ENCODE measurements at places on chromosomes 4 and X.

DNA sequence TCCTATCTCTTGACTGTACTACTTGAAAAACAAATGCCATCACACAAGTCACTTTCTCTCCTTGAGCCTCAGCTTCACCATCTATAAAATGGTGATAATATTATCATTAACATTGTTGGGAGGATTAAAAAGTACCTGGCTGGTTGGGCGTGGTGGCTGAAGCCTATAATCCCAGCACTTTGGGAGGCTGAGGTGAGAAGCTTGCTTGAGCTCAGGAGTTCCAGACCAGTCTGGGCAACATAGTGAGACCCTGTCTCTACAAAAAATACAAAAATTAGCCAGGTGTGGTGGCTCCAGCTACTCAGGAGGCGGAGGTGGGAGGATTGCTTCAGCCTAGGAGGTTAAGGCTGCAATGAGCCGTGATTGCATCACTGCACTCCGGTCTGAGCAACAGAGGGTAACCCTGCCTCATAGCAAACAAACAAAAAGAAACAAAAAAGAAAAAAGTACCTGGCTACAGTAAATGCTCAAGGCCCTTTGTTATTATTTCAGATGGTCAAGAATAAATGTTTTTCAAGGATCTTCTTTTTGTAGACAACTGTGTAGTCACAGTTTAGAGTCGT lies 120.3 kb downstream of the CHRNA9 start:
- no peak for DNase-seq

- DNase-seq, result no peak
These were observed 358 bp downstream of the FGFBP1 start for GRCh38 chr4:15938182-15938581.

- no peak for DNase-seq
These were observed 36.8 kb downstream of the ACSL4 start for GRCh38 chrX:109696146-109696740.

GRCh38 chr4:1547856-1548826 lies 136.0 kb downstream of the FAM53A start:
- DNase-seq, result no peak

DNA sequence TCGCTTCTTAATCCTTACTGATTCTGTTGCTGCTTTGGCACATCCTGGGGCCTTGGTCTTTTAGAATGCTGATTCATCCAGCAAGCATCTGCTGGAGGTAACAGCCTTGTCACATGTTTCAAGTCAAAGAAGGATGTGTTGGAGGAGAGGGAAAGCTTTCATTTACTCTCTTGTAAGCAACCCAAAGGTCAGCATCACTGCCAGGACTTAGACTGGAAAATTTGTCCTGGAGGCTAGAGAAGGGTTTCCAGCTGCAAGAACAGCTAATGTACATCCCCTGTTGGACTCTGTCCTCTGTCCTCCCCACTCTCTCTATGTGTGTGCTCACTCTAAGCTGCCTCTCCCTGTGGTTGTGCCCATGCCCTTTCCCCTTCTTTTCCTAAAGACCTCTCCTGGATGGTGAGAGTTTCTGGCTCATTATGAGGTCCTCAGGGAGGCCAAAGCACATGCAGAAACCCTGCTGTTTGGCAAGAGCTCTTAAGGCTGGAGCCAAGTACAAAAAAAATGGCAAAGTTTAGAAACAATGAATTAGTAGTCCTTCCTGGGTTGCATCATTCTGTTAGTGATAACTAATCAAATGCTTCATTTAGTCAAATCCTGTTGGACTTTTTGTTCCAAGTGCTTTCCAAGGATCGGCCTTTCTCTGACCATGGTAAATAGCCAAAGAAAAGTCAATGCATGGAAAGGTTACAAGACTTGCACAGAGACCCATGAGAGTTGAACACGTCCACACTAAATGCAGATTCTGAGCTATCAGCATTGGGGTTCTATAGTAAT lies 13.4 kb upstream of the SRPX start:
- peak; percentile 5 for DNase-seq

- no peak for DNase-seq
These were observed 643.9 kb downstream of the TRIML1 start for GRCh38 chr4:188783175-188783574.

DNA sequence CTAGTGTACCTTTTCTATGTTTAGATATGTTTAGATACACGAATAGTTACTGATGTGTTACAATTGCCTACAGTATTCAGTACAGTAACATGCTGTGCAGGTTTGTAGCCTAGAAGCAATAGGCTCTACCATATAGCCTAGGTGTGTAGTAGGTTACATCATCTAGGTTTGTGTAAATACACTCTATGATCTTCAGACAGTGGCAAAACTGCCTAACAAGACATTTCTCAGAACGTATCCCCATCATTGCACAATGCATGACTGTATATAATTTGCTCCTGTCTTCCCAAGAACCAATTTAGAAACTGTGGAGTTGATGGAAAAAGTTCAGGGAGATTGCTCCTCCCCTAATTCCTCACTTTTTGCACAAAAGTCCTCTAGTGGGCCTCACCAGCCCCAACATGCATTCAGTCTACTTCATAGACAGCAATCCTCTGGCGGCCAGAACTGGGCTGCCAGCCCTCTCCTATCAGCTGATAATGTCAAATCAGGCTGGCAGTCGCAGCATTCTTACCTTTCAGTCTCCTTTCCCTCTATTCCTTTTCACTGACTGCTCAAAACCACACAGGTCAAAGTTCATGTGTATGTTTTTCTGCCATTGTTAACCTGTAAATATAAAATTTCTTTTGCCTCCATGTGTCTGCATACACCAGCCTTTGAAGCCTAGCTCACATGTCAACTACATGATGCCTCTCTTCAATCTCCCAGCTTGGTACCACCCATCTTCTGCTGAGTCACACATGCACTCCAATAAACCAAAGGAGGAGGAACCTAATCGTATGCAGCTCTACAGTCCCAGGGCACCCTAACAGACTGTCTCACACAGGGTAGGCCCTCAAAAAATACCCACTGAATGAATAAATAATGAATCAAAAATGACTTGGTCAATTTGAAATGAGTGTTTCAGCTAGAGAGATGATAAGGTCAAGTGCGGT lies 32.0 kb downstream of the BCLAF3 start:
- DNase-seq, result no peak

GRCh38 chr4:154039435-154040343 lies 250.8 kb upstream of the SFRP2 start:
- no peak for DNase-seq

Measured in SJCRH30 (cell line).